ENCODE measurements at places on chromosomes 2 and 18.

DNA sequence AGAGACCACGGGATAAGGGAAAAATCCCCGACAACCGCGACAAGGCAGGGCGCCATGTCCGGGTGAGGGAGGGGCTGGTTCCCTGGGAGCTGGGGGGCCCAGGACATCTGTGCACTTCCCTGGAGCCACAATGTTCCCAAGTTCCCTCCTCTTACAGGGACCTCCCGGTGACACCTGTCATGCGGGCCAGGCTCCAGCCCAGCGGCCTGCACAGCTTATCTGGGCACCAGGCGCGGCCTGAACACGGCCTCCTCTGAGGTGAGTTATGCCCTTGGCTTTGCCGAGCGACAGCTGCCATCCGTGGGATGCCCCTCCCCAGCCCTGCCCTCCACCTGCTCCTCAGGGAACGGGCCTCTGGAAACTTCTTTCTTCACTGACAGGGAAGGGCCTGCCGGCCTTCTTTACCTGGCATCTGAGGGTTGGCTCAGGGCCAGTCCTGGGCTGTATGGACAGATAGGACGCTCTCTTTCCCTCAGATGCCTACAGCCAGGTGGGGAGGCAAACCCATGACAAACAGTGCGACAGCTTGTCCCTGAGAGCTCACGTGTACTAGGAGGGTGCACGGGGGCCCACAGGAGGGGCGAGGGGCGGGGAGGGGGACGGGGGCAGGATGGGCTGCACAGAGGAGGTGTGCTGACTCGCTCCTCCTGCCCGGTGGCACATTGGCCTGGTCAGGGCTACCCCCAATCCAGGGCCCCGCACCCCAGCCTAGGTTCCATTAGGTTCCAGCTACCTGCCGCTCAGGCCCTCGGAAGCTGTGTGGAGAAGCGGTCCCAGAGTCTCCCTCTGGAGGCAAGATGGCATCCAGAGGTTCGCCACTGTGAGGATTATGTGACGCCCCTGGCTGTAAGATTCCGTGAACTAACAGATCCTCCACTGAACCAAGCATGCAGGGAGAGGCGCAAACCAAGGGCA, 34.9 kb upstream of the HPCAL1 start:
- no peak for DNase-seq

DNA sequence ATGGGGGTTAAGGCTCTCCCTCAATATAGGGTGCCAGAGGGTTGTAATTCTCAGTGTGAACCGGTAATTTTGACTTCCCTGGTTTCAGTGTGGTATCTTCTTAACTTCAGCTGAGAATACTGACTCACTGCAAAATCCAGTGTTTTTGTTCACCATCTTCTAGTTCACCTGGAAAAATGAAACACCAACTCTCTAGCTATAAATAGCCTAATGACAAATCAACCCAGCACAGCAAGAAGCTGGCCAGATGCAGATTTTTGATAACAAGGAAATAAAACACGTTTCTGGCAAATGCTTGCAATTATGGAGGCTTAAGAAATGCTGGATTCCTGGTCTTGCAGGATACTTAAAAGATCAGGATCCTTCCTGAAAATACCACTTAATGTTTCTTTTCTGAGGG, 192.3 kb downstream of the CLIP4 start:
- DNase-seq = no peak

DNA sequence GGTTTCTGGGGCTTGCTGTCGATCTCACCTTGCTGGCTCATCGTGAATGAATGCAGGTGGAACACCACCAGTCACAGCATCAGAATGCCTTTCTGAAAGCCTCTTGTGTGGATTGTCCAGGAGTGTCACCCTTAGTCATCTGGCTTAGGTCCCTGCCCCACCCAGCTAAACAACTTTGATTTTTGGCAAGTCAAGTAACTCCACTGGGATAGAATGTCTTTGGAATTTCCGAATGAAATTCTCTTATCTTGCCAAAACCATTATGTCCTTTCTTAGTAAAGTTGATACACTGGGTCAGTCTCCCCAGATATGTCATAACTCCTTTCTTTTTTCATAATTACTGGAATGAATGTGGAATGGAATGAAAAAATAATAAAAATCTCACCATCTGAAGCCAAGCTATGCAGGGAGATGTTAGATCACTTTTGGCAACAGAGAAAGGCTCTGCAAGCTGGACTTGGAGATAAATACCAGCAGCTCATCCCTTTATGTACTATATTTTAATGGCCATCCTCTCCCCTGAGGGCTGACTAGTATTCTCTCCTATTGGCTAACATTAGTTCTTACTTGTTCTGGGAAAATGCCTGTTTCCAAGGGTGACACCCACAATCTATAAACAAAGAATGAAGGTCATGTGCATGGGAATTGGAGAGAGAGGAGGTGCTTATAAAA, 35.4 kb downstream of the INSIG2 start:
- no peak for DNase-seq

DNA sequence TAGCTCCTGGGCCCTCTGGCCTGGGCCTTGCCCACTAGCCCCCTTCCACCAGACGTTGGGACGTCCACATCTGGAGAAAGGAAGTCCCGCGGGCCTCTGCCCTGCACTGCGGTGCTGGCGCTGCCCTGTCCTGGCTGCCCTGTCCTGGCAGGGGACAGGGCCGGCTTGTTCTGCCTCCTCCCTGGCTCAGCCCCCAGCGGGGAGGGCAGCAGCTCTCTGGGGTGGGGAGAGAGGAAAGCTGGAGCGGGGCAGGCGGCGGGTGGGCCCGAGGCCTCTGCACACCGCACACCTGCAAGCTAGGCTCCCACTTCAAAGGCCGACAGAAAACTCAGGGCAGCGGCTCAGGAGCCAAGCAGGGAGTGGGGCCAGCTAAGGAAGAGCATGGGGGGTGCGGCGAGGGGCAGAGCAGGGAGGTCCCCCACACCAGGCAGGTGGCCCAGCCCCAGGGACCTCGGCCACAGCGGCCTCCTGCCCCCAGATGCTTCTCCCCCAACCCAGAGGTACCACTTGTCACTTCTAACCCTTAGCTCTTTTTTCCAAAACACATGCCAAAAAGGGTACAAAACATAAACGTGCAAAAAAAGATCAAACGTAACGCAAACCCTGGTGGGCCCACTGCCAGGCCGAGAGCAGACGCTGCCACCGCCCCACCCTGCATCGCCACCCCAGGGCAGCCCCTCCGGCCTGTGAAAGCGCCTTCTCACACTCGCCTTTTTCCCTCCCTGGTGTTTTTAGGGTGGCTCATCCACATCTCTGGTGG, 13.5 kb downstream of the SNED1 start:
- no peak for DNase-seq

DNA sequence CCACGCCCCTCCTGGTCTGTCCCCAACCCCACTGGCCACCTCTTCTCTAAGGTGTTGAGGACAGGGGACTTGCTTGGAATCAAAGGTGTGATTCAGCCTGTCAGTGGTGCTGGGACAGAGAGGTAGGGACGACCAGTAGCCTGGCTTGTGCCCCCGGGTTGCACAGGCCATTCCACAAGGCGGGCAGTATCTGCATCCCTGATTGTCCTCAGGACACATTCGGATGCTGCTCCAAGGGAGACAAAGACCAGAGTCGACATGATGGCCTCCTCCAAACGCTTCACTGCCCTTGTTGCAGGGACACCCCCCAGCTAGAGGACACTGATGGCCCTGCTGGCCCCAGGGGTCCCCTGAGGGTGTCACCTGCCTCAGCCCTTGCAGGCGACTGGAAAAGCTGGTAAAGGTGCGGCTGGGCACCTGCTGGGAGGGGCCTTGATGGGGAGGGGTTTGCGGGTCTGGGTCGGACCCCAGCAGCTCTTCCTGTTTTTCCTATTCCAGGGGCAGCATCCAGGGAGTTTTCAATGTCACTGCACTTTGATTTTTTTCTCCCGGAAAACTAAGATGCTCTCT, 98.0 kb downstream of the PTGR3 start:
- DNase-seq = no peak

GRCh38 chr2:43210125-43210466, 16.3 kb downstream of the ZFP36L2 start:
- no peak for DNase-seq

- DNase-seq = no peak
Observed at GRCh38 chr18:7784171-7784570, 217.1 kb downstream of the PTPRM start.

GRCh38 chr2:12435430-12436222, 281.1 kb upstream of the TRIB2 start:
- DNase-seq = no peak

GRCh38 chr2:60987041-60987440, 30.5 kb upstream of the PEX13 start:
- DNase-seq = no peak

DNA sequence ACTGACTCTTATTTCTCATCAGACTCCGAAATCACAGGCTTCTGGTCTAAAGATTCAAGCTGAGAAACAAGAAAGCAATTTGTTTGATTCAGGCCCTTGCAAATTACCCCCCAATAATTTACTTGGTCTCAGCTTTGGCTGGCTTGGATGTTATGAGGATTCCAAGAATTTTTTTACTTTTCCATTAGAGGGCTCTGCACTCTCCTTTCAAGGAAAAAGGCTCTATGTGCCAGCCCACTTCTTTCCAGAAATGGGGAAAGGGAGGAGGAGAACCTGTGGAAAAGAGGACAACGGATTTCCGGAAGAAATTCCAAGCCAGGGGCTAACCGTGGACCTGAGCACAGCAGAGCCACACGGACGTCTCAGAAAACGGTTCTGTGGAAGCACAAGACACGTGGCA, 44.4 kb downstream of the BCL11A start:
- DNase-seq = no peak

DNA sequence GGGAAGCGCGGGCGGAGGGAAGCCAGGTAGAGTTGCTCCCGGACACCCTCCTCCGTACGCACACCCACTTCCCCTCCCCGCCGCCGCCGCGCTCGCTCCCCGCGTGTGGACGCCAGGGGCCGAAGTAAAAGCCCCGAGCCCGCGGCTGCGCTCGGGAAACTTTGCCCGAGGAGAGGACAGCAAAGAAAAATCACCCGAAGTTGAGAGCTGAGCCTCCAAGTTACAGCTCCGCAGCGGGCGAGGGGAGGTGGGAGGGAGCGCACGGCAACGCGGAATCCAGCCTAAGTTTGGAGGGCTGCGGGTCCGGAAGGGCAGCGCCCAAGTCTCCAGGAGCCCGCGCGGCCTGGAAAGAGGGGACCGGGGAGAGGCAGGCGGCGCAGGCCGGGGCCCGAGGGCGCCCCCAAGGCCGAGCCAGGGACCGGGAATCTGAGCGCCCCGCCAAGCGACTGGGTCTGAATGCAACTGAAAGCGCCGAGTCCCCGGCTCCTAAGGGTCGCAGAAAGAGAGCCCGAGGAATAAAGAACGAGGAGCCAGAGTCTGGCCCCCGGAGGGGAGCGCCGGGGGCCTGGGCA, 706 bp upstream of the BCL11A start:
- peak; percentile 79 for DNase-seq

- no peak for DNase-seq
Observed at GRCh38 chr2:110950281-110950680, 170.4 kb upstream of the BCL2L11 start.

GRCh38 chr2:150538651-150539201, 51.3 kb upstream of the RND3 start:
- no peak for DNase-seq

DNA sequence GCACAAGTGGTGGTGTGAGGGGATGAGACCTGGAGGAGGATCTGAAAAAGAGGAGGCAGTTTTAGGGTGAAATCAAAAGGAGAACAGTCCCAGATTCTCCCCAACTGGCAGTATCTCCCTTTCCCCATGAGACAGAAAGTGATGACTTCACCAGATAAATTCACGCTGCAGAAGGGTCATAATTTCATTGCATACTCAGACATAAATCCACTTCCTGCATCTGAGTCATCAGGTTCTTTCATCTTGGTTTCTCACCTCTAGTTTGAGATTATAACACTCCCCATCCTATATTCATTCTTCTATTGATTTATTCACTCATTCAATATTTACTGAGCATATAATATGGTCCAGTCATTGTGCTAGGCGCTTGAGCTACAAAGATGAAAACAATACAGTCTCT, 64.7 kb downstream of the CCDC148 start:
- DNase-seq = no peak
